RWPE1 (cell line): ENCODE measurements at places on chromosomes 6 and 20.

DNA sequence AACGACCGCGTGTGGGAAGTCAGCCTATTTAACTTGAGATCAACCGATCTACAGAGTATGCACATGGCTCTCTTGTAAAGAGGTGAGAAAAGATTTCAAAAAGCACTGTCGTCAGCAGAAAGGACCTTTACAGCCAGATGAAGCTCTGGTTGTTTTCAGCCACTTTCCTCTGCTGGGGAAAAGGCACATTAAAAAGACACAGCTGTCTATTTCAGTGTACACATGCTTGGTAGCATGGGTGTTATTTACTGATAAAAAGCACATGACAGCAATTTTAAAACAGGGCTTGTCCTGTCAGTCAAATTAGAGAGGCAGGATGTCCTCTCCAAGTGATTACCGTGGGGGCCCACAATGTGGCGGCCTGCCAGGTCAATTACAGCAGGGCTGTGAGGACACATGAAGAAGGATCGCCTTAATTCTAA is 188.9 kb downstream of the PRKN start:
- no peak for DNase-seq

- no peak for DNase-seq
Measured at GRCh38 chr20:8670893-8671215, 398.0 kb upstream of the PLCB4 start.

GRCh38 chr6:16681260-16681873 is 79.9 kb downstream of the ATXN1 start:
- DNase-seq: peak; percentile 89

DNA sequence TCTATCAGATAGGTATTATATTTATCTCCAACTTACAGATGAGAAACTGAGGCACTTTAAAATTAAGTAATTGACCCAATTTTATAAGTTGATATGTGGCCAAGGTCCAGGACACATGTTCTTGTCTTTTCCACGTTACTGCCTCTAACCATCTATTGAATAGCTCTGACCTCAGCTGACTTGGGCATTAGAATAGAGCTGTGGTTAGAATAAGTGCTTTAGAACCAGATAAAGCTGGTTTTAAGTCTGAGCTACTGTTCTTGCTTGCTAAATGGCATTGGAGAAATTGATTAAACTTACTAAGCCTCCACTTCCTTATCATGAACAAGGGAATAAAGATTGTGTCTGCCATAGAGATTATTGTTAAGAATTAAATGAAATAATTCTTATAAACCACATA is 147.8 kb upstream of the DTNBP1 start:
- DNase-seq: no peak

- no peak for DNase-seq
Measured at GRCh38 chr6:159062564-159062945, 17.8 kb upstream of the TAGAP start.

GRCh38 chr20:53255102-53255710 is 283.0 kb downstream of the TSHZ2 start:
- DNase-seq: no peak

GRCh38 chr6:45012687-45013086 is 315.4 kb upstream of the RUNX2 start:
- DNase-seq: no peak

DNA sequence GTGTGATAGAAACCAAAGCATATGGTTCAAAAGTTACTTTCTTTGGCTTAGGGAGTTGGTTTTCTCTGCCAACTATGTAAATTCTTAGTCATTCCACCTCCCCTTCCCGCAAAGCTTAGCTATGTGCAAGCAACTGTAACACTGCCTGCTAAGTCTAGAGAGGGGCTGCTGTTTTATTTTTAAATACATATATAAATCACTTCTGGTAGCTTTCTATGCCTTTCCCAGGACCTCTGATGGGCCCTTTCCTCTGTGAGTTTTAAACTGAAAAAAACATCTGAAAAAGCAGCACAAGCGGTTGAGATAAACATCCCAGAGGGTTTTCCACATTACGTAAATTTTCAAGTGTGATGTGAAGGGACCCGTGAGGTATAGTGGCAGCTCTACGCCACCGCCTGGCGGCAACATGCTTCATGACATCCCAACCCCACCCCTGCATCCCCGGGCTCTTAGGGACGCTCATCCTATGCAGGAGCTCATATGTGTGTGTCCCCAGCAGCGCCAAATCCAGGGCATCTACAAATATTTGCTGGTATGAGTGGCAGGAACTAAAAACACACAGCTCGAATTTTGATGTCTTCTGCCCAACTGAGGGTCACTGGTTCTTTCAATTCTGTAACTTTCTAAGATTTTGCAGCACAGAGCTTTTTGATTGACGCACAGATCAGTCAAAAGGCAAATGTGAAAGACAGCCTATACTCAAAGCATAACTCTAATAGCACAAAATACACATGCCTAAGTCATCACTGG is 12.7 kb downstream of the SAYSD1 start:
- no peak for DNase-seq
